ENCODE measurements at places on chromosomes 12 and 14.

GRCh38 chr12:130517588-130517987 lies 179.9 kb downstream of the PIWIL1 start:
- DNase-seq: no peak

- no peak for DNase-seq
Observed at GRCh38 chr14:81179631-81180030, 41.1 kb downstream of the GTF2A1 start.

DNA sequence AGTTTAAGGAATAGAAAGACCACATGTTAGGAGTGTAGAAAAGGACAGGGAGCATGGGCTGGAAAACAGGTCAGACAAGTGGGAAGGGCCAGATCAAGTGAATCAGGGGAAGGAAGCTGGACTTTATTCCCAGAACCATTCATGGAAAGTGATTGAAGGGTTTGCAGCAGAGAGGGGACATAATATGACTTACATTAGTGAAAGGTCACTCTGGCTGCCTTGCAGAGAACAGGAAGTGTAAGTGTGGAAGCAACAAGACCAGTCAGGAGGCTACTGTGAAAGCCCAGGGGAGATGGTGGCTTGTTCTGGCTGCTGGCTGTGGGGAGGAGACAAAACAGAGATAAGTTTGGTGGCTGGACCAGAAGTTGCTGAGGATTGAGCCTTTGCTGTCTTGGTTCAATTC lies 69.1 kb downstream of the VCPKMT start:
- no peak for DNase-seq

GRCh38 chr12:128840862-128841468 lies 12.3 kb upstream of the GLT1D1 start:
- DNase-seq: no peak

GRCh38 chr12:50753232-50753769 lies 10.6 kb upstream of the ATF1 start:
- no peak for DNase-seq

GRCh38 chr12:6280053-6280469 lies 30.4 kb upstream of the PLEKHG6 start:
- DNase-seq: no peak

- DNase-seq: no peak
Observed at GRCh38 chr12:42588524-42589464, 752 bp downstream of the PRICKLE1 start.

DNA sequence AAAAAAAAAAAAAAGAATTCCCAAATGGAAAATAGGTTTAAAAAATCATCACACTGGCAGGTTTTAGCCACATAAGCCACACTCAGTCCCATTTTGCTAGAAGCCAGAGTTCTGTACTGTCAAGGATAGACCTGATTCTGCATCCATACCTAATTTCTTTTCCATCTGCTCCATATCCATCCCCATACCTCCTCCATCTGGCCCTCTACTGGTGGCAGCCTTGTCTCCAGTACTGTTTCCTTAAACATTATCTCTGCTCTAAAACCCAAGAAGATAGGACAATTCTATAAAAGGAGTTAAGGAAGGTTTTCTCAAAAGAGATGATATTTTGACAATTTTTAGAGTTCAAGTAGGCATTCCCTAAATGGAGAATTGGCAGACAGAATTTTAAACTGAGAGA lies 26.0 kb upstream of the RXYLT1 start:
- DNase-seq: no peak

DNA sequence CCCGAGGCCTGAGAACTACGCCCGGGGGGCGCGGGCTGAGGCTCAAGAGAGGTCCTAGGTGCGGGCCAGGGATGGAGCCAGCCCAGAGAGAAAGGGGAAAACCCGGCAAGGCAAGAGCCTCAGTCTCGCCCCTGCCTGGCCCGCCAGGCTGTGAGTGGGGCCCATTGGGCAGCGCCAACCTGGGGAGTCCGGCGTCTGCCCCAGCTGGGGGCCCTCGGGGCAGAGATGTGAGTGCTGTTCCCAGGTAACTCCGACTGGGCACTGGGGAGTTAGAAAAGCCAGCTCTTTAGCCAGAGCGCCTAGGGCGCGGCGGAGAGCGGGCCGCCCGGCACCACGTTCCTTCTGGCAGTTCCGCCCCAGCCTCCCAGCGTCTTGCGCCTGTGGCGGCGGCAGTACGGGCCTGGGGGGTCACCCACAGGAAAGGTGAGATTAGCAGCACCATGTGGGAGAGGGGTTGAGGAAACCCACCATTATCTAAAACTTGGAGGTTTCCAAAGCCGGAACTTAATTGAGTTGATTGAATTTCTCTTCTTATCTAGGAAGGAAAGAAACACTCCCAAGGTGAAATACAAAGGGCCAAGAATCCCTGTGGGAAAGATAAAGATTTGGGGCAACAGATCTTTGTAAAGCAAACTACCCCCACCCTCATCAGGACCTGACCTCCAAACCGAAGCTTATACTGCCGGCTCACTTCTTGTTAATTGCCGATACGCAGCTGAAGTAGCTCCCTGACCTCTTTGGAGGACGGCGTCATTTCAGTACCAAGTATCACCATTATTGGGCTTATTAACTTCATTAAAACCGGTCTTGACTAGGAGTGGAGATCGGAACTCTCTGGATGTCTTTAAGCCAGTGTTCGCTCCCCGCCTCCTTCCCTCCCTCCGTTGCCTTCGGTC lies 11.6 kb downstream of the OTX2 start:
- DNase-seq: no peak

DNA sequence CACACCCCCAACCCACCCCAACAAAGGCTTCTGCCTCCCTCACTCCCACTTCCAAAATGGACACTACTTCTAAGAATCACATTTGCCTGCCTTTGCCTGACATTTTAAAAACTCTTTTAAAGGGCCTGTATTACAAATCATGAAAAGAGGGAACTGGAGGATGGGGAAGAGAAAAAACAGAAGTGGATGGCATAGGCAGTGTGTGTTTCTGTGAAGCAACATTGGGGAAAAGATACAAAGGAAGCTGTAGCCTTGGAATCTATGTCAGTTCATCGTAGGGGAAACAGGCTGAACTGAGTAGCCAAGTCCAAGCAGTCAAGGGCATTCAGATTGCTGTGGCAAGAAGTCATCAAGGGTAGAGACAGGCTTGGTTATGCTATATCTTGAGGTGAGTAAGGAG lies 273.9 kb downstream of the BTG1 start:
- DNase-seq: no peak

DNA sequence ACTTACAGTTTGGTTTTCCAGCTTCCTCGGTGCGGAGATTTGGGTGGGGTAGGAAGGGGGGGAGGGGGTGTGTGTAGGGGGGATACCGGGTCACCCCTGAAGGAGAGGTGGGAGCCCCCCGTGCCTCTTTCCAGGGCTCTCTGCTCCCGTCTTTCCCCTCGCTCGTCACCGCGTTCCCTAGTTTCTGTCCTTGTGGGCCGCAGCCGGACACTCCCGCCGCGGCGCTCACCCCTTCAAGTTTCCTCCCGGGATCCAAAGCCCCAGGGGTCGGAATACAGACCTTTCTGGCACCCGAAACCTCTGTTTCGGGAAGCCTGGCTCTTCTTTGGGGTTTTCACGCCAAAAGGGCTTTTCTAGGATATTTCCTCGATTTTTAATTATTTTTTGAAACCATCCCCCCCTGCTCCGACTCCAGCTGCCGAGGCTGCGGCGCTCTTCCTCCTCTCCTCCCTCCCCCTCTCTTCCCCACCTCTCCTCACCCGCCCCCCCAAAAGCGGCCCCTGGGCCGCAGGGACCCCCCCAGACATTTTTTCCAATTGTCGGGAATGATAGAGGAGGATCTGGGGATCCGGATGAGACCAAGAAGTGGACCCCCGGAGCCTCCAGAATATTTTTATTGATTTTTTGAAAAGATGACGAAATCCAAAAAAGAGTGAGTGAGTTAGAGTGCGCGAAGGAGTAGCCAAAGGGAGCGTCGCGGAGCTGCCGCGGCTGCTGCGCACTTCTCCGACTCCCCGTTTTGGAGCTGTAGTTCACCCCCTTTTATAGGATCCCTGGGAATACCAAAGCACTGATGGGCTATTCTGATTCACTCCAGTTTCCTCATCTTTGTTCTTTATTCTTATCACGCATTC lies 1.7 kb downstream of the CCND2 start:
- no peak for DNase-seq

DNA sequence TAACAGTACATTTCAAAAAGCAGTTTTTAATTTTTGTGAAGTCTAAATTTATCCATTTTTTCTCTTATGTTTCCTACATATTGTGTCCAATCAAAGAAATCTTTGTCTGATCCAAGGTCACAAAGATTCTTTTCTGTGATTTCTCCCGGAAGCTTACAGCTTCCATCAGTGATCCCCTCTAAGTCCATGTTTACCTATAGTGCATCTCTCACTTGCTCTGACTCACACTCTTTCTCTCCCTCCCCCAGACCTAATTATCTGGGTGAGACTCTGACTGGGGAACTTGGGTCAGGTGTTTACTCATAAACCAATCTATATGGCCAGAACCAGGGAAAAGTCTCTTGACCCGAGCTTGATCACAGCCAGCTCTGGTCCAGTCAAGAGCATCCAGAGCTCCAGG lies 224.4 kb downstream of the SPTSSA start:
- DNase-seq: no peak

- DNase-seq: peak; percentile 76
Observed at GRCh38 chr12:52036587-52037171, 14.6 kb upstream of the NR4A1 start.

- DNase-seq: no peak
Observed at GRCh38 chr12:42525444-42525843, 64.1 kb downstream of the PRICKLE1 start.

DNA sequence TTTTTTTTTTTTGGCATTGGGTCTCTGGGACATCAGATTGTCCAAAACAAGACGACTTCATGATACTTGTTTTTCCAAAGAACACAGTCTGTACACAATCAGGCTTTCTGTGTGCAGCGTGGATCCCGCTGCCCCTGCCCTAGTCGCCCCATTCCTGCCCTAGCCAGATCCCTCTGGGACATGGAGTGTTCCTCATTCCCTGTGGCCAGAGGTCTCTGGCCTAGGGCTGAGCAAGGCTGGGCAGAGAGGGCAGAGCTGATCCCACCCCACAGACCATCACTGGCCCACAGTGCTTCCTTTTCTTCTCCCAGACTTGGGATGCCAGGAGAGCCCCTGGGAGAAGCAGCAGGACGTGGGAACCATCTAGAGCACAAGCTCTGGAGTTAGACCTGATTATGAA lies 20.9 kb upstream of the EIF2B2 start:
- no peak for DNase-seq

DNA sequence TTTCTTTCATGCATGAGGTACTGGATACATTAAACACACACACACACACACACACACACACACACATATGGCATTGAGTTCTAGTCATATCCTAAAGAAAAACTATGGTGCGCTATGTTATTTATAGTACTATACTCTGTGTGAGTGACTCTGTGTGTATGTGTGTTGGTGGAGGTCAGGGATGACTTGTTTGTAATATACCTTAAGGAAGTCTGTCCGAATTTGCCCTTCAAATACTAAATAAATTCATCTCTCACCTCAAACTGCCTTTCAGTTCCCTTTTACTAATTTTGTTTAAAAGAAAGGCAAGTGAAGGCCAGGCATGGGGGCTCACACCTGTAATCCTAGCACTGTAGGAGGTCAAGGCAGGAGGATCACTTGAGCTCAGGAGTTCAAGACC lies 2.1 kb upstream of the AKAP5 start:
- no peak for DNase-seq

- no peak for DNase-seq
Observed at GRCh38 chr12:117228239-117228638, 38.0 kb upstream of the FBXO21 start.

GRCh38 chr14:101417434-101417833 lies 143.9 kb upstream of the DIO3 start:
- no peak for DNase-seq

GRCh38 chr12:75738486-75738885 lies 227.1 kb upstream of the KRR1 start:
- peak; percentile 42 for DNase-seq

- no peak for DNase-seq
Observed at GRCh38 chr12:95396849-95397468, 77.0 kb upstream of the METAP2 start.

GRCh38 chr12:132401982-132402381 lies 72.6 kb upstream of the GALNT9 start:
- DNase-seq: no peak

DNA sequence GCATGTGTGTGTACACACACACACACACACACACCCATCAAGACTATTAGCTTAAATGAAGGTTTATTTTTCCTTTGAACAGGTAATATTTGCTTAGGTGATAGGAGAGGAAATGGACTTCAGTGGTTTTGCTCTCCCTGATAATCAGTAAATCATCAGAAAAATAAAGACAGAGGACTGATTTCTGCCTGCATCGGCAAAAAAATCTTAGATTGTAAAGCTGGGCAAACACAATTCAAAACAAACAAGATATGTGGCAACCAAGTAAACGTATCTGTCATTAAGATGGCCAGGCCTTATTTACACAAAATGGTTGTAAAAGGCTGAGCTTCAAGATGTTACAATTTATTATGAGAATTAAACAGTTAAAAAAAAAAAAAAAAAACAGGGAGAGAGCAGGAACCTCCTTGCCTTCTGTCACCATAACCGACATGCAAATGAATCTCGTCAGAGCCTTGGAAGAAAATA lies 31.3 kb downstream of the PRKD1 start:
- no peak for DNase-seq
